ENCODE measurements at places on chromosomes 4 and X.

DNA sequence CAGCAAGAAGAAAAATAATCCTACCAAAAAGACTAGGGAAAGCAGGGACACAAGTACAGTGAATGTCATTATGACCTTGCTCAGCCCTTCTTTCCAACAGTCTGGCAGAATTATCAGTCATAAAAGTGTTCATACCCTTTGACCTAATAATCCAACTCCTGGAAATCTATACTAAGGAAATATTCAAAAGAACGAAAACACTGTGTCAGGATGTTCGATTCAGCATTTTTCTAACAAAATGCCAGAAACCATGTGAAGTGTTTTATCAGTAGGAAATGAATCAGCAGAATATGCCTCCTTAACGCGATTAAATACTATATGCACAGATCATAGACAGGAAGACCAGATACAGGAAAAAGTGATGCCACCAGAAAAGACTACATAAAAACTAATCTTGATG, 16.2 kb upstream of the S100G start:
- DNase-seq = no peak

DNA sequence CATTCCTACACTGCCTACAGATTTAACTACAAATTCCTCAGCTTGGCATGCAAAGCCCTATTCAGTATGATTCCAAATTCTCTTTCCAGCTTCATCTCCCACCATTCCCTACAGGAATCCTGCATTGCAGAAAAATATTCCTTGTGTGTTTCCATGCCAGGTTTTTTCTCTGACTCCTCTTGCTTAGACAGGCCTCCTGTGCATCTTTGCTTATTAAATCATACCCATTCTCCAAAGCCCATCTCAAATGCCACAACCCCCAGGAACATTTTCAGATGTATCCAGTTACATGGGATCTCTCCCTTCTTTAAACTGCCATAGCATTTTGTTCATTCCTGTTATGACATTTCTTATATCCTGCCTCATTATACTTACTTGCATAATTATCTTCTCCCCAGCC, 106.4 kb upstream of the GRIA3 start:
- DNase-seq = no peak

DNA sequence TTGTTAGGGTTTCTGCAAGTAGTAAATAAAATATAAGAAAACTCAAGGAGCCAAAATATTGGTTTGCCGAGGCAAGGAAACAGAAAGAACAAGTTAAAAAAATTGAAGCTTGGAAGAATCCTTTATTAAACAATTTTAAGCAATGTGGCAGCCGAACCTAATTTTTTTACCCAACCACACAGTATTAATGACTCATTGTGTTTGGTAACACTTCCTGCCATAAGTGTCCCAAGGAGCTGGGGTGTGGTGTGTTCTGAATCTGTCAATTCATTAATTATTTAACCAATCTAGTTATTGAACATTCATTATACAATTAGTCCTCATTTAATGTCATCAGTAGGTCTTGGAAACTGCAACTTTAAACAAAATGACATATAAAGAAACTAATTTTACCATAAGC, 19.3 kb upstream of the CPE start:
- DNase-seq = no peak

DNA sequence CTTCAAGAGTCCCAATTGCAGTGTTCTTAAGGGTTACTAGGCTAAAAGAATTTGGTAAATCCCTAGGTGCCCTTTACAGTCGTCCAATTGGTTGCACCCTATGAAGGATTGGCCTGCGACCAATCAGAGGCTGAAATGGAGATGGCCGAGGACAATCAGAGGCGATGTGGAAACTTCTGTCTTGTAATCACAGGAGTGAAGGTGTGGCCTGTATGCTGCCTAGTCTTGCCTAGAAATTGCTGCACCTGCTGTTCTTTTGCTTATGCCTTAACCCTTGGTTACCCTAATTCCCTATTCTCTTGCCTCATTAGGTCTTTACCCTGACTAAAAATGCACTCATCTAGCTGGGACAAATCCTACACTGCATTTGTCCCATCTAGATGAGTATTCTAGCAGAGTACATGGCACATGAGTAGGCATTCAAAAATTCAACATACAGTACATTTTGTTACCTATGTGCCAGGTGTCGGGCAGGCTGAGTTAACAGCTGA, 1.0 kb upstream of the DCK start:
- no peak for DNase-seq

DNA sequence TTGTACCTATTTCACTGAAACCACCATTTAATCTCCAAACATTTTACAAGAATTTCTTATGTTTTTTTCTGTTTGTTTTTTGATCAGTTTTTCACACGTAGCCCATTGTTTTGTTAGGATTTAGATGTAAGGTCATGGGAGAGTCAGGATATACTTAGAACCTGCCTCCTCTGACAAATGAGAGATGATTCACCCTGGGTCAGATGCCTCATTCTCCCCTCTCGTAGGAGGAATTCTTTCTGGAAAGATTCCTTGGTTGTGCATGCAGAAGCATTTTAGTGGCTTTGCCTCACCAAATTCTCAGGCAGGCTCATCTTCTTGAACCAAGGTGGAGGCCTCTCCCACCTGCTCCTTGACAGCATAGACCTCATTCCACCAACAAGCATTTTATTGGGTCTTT, 599.3 kb downstream of the SPRY1 start:
- DNase-seq = no peak

GRCh38 chr4:74394476-74395136, 29.7 kb downstream of the EREG start:
- DNase-seq = no peak

DNA sequence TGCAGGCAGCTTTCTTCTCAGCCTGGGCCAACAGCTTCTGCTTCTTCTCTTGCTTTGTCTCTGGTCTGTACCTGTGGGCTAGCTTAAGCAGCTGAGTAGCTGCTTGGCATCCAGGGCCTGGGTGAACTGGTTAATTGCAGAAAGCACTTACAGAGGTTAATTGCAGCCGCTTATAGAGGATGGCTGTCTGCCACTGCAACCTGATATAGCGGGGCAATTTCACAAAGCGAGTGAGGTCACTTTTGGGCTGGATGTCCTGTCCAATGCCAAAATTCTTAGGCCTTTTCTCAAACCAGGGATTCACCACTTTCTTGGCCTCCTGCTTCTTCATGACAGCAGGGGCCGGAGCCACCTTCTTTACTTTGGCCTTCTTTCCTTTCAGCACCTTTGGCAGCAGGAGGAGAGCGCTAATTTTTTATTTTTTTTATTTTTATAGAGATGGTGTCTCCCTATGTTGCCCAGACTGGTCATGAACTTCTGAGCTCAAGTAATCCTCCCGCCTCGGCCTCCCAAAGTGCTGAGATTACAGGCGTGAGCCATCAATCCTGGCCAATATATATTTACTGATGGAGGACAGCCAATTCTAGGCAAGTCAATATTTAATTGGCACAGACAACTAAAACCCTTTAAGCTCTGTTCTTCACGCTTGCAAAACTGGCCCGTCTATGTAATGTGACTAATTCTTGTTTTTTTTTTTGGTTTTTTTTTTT, 61.0 kb downstream of the ENOPH1 start:
- no peak for DNase-seq

- no peak for DNase-seq
Observed at GRCh38 chr4:6900956-6901355, 8.7 kb upstream of the TBC1D14 start.

DNA sequence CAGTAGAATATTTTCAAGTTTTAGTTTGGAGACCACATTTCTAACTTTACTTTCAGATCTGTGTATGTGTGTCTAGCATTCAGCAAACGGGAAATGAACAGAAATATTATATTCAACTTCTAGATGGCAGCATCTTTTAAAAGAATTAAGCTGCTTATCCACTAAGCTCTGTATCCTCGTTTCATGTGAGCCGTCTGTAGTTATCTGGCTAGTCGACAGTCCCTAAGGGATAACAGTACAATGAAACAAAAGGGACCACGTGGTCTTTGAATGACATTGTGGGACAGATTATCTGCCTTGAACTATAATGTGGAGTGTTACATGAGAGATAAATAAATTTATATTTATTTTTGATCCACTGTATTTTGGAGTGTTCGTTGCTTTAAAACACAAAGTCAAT, 35.8 kb upstream of the PRSS12 start:
- no peak for DNase-seq

DNA sequence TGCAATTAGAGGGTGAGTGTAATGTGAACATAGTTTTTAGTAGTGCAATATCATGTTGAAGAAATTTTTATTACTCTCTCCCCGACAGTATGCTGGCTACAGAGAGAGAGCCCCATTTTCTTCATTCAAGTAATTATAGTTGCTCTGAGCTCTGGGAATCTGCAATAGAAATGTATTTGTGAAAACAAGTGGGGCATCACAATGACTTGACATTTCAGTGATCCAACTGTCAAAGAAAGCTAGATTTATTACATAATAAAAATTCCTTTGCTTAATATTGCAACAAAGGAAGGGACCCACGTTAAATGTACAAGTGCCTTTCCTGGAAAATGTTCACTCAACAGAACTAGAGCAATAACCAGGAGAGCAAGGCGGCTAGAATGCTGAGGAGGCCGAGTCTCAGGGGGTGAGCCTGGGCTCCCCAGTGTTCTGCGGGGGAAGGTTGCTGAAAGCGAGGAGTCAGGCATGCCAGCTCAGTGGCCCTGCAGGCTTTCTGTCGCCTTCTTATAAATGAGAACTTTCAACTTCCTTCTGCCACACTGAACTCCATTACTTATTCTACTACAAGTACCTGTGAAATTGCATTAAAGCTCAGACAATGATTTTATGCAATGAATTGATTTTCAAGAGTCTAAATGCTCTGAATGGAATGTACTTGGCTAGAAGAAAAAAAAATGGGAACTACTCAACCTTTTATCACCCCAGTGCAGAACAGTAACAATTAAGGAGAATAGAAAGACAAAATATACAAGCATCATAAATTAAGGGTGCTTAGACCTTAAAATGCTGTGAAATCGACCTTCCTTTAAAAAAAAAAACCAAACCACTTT, 476.4 kb downstream of the AFF2 start:
- no peak for DNase-seq

DNA sequence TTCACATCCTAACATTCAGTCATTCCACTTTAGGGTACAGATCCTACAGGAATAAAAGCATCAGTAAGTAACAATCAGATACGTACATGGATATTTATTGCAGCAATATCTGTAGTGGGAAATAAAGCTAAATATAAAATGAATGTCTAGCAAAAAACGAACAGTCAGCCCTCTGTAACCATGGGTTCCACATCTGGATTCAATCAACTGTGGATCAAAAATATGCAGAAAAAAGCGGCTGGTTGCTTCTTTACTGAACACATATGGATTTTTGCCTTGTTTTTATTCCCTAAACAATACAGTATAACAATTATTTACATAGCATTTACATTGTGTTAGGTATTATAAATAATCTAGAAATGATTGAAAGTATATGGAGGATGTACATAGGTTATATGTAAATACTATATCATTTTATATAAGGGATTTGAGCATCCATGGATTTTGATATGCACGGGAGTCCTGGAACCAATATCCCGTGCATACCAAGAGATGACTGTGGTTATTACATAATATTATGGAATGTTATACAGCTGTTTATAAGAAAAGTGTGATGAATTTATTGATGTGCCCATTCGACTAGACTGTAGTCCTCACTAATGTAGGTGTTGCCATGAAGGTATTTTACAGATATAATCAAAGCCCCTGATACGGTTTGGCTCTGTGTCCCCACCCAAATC, 132.8 kb downstream of the ARHGEF9 start:
- no peak for DNase-seq

- no peak for DNase-seq
Observed at GRCh38 chr4:176971576-176972115, 178.9 kb upstream of the VEGFC start.

- no peak for DNase-seq
Observed at GRCh38 chrX:119655125-119655524, 37.8 kb downstream of the SEPTIN6 start.

DNA sequence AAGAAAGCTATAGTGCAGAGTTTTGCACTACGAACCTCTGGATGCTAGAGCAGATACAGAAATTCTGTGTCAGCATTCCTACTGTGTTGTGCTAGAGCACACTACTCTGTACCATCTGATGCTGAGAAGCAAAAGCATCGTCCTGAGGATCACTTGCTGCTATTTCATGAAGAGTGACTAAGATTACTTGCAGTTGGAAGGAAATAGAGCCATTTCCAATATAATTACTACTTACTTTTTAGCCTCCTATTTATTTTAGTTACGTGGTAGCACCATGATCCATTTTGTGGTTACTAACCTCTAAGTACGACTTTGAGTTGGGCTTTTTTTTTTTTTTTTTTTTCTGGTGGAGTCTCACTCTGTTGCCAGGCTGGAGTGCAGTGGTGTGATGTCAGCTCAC, 226.7 kb downstream of the PALLD start:
- no peak for DNase-seq

DNA sequence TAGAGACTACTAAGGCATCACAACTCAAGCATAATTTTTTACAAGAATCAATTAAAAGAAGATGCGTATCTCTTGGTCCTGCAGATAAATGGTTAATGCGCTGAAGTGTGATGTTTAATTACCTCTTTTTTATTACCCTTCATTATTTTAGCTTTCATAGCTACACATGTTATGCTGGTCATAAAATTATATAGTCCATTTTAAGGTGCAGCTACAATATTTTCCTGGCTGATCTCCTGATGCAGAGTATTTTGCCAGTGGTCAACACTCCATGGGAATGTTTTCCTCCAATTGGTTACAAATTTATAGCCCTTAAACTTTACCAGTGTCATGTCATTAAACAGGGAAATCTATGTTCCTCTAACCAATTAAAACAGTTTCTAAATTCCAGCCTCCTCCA, 1617.2 kb downstream of the PCDH7 start:
- DNase-seq = no peak

GRCh38 chr4:73055241-73055897, 14.1 kb downstream of the COX18 start:
- DNase-seq = no peak

- DNase-seq = no peak
Observed at GRCh38 chrX:41722816-41723618, 964 bp upstream of the GPR82 start.

DNA sequence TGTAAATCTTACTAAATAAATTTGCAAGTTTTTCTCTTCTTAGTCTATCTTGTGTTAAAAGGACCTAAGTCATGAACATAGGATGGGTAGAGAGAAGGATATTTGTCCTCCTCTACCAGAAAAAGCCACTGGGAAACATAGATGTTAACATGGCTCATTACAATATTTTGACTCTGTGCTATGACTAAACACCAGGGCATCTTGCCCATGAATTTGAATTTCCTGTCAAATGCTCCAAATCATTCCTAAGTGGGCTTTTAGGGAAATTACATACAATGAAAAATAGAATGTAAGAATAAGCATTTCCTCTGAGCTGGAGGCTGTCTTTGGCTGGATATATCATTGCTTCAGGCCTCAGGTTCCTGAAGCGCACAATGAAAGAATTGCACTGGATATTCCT, 39.1 kb downstream of the ANOS1 start:
- DNase-seq = no peak

DNA sequence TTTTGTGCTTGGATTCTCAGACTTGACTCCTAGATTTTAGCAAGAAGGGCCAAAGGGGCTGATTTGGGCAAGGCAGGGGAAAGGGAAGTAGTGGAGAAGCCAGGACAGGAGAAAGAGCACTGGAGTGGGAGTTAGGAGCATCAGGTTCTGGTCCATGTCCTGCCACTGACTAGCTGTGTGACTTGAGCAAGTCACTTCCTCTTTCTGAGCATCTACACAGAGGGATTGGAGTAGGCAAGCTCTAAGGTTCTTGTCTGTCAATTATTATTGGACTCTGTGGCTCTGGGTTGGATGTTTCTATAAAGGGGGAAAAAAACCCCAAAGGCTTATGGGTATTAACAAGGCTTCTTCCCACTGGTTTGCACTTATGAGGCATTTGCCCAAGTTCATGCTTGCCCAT, 24.4 kb downstream of the PLAC1 start:
- DNase-seq = no peak
